Caudate nucleus (tissue), 63 donors: ENCODE measurements at places on chromosomes 12 and 14.

DNA sequence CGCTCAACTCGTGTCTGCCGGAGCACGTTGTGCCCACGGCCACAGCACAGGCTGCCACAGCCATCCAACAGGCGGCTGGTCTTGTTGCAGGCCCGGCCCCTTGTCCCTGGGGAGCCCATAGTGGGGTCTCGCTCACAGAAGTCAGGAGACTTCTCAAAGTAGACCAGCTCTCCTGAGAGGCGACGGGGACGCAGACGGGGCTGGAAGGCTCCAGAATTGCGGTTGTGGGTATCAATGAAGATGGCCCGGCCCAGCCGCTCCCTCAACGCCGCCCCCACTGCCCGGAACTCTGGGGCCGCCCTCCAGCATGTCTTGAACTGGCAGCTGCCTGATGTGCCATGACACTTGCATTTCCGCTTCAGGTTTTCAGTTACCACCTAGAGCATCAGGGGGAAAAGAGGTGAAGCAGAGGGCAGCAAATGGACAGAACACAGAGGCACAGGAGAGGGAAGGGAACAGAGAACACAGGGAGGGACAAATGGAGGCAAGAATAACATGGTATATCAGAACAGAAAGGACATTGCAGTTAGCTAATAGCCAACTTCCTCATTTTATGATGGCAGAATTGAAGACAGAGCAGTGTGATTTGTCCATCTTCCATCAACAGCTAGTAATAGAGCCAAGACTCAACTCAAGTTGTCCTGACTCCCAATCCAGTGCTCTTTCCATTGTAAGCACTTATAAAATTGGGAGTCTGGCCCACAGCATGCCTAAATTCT is 5.2 kb downstream of the WNT10B start:
- DNase-seq = no peak

DNA sequence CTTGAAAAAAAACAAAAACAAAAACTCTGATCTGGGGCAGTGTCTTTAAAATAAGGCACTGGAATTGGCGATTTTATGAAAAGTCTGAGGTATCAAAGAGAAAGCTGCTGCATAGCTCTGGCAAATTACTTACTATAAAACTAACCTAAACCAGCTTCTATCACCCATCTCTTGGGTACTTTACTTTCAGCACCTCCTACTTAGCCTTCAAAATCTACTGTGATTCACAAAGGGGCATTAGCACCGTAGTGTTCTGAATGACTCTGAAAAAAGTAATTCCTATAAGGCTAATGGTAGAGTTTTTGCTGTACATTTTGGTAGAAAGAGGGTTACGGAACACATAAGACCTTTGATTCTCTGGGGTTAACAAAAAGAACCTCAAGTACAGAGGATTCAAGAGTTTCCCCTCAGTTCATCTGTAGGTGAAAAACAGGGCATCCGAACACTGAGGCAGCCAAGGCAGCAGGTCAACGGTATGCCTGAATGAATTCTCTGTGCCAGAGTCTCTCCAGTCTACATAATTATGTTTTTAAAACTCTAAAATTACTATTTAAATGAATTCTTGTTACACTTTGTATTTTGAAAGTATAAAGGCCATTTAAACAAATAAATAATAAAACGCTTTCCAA is 101.5 kb downstream of the ELK3 start:
- no peak for DNase-seq

DNA sequence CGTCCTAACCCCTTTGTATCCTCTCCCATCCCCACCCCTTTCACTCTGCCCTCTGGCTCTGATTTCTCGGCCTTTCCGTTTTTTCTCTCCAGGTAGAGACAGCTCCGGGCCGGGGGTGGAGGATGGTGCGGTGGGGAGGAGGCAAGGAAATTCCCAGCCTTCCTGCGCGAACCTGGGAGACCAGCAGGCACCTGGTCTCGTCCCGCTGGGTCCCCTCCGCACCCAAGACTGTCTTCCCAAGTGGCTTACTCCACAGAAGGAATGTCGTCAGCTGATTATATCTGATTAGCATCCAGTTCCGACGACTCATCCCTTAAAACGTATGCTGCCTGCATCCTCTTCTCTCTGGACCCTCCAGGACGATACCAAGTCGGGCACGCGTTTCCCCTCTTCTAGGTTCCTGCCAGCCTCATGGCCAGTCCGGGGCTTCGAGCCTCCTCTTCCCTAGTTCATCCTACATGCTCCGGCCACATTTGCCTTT is 42.2 kb upstream of the CAPRIN2 start:
- DNase-seq = no peak

DNA sequence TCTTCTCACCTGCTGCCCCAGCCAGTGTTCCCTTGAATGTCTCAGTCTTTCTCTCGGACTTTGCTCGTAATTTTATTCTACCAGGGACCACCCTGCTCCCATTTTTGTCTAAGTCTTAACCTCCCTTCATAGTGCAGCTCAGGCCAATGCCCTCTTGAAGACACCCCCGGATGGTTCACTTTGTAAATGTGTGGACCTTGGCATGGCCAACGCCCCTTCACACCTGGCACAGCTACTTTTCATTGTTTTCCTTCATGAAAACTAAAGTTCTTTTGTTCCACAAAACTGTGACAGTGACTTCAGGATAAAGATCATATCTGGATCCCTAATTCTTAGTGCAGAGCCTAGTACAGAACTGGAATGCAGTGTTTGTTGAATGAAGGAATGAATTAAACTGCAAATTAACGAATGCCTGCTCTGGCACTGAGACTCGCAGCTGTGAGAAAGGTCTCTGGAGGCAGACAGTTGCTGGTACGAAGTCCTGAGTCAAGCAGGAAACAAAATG is 3.5 kb upstream of the RNASE4 start:
- DNase-seq = no peak

GRCh38 chr12:71218616-71219015 is 60.8 kb upstream of the TSPAN8 start:
- DNase-seq = no peak

- no peak for DNase-seq
Measured at GRCh38 chr12:54030889-54031471, 1.9 kb upstream of the HOXC5 start.

GRCh38 chr12:112322882-112323547 is 59.2 kb downstream of the HECTD4 start:
- DNase-seq = no peak

DNA sequence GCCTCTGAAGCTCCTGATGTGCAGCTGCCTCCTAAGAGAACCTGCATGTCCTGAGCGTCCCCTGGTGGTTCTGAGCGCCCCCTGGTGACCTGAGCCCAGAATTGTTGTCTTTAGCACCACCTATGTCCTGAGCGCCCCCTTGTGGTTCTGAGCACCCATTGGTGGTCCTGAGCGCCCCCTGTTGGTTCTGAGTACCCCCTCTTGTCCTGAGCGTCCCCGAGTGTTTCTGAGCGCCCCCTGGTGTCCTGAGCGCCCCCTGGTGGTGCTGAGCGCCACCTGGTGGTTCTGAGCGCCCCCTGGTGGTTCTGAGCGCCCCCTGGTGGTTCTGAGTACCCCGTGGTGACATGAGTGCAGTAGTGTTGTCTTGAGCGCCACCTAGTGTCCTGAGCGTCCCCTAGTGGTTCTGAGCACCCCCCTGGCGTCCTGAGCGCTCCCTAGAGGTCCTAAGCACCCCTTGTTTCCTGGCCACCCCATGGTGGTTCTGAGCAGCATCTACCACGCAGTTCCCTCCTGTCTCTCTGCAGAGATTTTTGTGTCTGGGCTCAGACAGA is 782.5 kb downstream of the TMEM121 start:
- DNase-seq = no peak

DNA sequence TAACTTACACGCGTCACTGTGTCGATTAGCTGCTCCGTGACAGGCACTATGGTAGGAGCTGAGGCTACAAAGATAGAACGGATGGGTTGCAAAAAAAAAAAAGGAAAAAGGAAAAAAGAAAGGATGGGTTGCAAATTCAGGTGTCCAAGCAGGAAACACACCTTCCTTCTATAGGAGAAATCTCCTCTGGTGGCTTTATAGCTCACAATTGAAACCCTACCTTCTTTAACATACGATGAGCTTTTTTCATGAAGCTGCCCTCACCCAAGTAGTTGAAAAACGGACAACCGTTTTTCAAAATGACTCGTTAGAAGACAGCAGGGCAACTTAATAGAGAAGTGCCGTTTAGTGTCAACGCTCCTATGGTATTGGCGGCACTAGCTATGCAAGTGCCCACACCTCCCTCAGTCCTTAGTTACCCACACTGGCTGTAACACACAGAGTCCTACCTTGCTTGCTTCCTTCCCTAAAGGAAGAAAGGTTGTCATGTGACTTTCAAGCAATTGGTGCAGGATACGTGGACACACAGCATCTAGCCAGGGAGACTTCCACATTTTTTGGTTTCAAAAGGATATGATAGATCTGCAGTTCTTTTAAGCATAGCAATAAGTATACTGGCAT is 682 bp upstream of the TRIP11 start:
- no peak for DNase-seq

DNA sequence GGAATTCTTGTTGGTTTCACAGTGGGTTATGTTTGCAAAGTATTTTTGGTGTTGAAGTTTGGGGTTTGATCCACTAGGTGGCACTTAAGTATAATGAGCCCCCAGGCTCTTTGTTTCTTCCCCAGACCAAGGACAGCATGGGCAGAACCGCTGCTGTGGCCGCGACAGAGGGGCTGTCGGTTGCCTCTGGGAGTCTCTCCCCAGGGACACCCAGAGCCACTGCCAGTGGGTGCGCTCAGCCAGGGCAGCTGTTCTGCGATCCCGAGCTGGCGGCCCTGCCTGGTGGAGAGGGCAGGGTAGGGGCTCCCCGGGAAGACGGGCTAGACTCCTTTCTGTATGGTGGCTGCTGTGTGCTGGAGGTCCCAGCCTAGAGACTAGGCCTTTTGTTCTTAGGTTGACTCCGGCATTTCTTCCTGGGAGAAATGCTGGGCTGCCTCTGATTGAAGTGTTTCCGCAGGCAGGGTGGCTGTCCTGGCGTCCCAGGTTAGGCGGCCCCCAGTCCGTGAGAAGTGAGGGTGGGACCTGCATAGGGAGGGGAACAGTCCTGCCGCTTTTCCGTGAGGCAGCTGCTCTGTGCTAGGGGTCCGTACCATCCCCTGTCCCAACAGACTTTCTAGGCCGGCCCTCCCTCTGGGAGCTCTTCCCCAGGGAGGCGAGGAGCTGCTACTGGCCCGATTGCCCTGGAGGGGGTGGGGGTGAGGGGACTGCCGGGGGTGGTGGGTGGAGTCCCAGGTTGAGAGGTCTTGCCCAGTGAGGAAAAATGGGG is 253.1 kb upstream of the PELI2 start:
- DNase-seq = no peak

DNA sequence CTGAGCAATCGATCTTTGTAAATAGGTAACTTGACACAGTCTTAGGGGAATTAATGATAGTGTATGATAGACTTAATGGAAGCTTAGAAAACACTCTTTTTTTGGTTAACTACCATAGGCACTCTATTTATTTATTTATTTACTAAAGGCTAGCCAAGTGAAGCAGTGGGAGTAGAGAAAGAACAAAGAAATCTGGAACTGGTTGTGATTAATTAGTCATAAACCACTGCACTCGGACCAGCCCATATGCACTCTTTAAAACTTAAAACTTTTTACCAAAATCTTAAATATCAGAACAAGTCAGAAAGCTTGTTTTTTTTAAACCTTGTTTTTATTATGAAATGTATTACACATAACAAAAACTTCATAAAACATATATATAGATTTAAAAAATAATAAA is 49.5 kb upstream of the SRP54 start:
- no peak for DNase-seq

GRCh38 chr12:52259657-52260243 is 14.7 kb upstream of the KRT86 start:
- no peak for DNase-seq

DNA sequence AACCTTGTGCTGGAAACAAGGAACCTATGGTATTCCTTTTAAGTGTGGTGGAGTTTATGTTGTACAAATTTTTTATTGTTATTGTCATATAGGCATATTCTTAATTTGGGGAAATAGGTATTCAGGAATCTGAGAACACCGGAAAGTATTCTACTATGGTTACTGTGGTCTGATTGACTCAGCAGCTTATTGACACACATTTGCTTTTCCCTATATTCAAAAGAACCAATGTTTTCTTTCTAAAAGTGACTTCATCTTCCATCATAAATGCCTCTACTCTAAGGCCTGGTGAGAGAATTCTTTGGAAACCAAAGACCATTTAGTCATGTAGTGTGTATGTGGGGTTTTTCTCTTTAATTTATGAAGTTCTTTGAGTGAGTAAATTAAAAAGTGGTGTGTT is 474.8 kb downstream of the TMTC2 start:
- no peak for DNase-seq

- DNase-seq = no peak
Measured at GRCh38 chr14:24179294-24179960, 7.5 kb downstream of the REC8 start.

DNA sequence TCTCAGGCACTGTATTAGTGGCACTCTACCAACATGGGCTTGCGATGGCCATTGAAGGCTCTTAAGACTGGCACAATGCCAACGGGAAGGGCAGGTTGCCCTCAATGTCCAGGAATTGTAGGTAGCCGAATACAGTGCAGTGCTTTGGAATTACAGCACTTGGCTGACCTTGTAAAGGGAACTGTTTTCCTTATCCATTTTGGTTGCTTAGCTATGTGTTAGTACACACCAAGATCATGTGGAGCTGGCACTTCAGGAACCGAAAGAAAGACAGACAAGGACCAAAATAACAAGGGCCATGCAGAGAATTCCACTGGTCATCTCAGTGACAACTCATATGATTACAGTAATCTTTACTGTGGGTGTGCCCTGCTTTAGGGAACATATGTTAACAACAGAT is 72.7 kb downstream of the DYRK2 start:
- DNase-seq = no peak

DNA sequence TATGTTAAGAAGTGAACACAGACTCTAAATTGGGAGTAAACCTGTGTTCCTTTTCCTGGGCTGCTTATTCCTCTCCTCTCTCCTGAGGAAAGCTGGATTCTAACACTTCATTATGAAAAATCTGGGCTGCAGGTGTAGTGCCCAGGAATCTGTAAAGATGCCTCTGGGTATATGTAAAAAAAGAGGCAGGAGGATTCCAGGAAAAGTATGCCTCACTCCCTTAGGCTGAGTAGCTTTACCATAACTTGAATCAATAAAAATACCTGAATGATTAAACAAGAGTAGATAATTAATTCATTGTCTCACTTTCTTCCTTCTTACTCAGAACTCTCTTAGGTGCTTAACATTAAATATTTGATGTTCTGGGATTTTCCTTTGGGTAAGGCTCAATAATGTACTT is 185.1 kb downstream of the GRIP1 start:
- no peak for DNase-seq

DNA sequence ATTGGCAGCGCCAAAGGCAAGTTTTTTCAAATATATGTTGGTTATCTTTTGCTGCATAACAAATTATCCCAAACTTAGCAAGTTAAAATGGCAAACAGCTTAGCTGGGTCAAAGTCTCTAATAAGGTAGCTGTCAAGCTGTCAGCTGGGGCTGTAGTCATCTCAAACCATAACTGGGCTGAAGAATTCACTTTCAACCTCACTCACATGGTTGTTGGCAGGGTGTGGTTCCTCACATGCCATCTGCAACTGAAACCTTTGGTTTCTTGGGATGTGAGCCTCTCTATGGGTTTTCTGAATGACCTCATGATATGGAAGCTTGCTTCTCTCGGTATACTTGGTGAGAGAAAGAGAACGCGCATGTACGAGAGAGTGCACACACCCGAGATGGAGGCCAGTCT is 125.4 kb downstream of the LRIG3 start:
- DNase-seq = no peak

- DNase-seq = no peak
Measured at GRCh38 chr14:50475460-50475859, 56.9 kb downstream of the MAP4K5 start.
